T-helper 2 cell (primary cell): ENCODE measurements at places on chromosomes 16 and 17.

DNA sequence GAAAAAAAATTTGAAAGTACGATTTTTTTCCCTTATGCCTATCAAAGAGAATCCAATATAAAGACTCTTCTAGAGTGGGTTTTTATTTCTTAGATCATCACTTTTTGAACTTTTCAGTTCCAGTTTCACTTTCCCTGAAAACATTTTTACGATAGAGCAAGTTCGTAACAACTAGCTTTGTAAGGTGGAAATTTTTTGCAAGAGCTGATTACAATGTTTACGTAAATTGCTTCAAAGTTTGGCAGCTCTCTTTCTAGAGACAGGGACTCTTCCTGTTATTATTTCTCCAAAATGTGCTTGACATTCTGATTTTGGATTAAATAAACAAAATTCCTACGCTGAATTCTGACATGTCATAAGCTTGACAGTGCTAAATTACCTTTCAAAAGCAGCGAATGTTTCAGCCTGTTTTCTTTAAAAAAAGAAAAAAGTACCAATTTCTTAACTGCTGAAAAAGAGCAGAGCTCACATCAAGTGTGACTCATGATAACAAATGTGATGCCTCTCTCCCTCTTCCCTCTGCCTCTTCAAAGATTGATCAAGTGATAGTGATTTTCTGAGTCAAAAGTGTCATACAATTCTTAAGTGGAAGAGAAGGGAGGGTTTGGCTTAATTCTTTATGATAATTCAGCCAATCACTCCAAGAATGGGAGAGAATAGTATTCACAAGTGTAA, 175.2 kb downstream of the KCNJ2 start:
- peak; percentile 38 for DNase-seq

DNA sequence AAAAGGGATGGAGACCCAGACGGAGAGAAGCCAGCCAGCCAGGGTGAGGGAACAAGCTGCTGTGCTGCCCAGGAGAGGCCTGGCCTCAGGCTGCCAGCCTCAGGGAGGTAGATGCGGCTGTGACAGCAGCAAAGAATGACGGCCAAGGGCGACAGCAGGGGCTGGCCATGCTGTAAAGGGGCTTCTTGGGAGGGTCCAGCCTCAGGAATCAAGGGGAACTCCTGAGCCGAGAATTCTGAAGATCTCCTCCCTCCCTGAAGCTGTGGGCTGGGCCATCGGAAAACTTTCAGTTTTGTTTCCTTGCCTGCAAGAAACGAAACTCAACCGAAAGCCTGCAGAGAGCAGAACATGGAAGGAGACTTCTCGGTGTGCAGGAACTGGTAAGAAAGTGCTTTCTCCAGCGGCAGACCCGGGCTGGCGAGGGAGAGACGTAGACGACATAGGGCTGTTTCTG, at the start of gene XAF1:
Gene XAF1, plus strand, starts transcription at position 316 of the 454 bp plus-strand sequence. Its CDS starts 33 bp downstream, at position 349.
- DNase-seq: peak; percentile 46

GRCh38 chr17:51971121-51971520, 187.4 kb downstream of the CA10 start:
- no peak for DNase-seq

DNA sequence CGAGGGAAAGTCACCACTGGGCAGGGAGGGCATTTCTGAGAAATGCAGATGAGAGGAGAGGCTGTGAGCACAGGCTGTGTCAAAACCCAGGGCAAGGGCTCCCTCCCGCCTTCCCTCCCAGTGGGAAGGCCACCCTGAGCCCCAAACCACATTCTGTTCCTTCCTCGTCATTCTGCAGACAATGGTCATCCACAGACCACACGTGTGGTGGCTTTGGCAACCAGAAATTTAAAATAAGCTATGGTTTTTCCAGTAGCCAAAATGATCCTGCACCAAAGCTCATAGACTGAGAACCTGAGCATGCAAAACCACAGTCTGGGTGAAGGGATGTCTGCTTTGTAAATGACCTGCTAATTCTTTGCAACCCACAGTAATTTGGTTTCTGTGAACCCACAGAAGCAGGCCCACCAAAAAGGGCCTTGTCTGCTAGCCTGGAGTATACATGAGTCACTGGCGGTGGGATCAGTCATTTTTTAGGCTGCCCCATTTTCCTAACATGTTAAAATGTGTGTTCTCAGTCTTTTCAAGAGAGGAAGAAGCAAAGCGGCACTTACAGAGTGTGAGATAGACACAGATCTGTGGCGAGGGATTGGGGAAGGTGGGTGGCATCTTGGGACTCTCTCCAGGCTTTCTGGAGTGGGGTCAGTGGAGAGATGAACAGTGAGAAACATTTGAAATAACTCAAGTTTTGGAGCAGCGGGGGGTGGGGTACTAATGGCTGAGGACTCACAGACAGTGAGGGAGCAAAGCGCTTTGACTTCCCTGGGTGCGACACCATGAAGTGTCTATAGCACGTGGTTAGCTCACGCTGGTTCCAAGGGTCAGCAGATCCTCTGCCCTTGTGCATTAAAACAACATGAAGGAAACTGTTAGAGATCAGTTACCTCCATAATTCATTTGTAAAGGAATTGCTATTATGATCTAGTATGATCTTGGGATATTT, 20.5 kb downstream of the GRB7 start:
- peak; percentile 71 for DNase-seq

DNA sequence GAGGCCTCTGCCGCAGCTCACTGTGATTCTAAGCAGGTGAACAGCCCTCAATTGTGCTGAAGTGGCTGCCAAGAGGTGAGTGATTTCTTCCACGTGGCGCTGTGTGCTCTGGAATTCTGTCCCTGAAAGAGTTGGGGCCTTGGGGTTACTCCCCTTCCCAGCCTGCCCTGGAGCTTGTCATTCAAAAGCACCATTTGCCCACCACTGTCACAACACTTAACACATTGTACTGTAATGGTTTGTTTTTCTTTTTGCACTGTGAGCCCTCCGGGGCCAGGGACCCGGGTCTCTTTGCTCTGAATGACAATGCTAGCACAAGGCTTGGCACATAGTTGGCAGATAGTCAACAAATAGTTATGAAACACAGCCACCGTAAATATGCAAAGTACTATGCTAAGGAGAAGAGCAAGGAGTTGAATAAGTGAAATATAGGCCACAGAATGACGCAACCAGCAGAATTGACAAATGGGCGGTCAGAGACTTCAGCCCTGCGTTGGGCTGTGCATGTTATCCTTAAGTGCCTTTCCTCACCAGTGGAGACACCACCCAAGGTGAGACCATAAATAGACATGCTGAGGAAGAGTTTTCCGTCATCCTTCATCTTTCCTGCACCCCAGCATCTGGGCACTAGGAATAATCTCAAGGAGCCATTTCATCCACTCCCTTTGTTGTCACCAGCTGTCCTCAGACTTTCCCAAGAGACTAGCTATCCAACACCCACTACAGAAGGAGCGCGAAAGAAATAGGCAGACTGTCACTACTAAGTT, 112.0 kb upstream of the DNAH9 start:
- DNase-seq: no peak

- no peak for DNase-seq
Observed at GRCh38 chr16:12951392-12951791, 50.0 kb downstream of the SHISA9 start.

DNA sequence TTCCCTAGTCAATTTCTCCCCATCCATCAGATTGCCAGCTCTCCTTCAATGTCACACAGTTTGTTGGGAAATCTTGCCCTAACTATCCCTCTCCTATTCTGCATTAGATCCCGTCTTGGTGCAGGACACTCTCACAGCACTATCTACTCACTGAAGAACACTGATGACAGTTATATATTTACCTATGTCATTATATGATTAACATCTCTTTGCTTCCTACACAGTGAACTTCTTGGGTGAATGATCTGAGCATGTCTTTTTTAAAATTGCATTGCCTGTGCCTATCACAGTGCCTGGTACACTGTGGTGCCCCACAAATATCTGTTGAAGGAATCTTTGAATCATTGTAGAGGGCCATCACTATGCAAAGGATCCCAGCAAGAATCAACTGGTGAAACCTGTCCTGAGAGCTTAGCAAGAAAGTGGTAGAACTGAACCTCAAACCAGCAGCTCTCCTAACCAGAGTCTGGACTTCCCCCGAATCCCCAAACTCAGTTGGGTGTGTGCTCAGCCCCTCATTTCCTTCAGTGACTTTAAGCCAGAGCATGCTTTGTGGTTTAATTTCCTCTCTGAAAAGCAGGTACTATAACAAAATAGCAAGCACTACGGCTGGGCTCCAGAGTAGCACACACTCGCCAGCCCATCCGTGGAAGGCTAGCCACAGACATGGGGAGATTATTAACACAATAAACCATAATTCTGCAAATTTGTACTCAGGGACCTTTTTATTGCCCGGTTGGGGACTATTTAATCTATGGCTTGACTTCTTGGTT, 680.7 kb upstream of the SALL1 start:
- no peak for DNase-seq

GRCh38 chr17:40178021-40178601, 841 bp downstream of the RAPGEFL1 start:
- no peak for DNase-seq

DNA sequence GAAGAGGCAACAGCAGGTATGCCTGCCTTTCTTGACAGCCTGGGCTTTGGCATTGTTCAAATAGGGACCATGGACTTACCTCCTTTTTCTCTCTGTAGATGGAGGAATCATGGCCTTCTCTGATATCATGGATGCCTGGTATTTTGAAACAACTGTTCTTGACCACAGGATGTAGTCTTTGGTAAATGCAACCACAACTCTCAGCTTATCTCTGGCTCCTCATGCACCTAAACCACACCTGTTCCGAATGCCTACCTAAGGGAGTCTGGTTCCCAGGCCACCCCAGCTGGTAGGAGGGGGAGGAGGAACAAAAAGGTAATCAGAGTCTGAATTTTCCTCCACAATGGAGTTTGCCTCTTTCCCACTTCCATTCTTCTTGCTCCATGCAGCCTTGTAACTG, 18.8 kb downstream of the CDK5RAP3 start:
- no peak for DNase-seq
